Fibroblast of skin of left quadriceps (primary cell): ENCODE measurements at places on chromosomes 11 and 22.

GRCh38 chr11:9155930-9156329 lies 64.5 kb upstream of the SCUBE2 start:
- no peak for DNase-seq

GRCh38 chr11:67057205-67057672 lies 592 bp downstream of the RHOD start:
- DNase-seq, result no peak

DNA sequence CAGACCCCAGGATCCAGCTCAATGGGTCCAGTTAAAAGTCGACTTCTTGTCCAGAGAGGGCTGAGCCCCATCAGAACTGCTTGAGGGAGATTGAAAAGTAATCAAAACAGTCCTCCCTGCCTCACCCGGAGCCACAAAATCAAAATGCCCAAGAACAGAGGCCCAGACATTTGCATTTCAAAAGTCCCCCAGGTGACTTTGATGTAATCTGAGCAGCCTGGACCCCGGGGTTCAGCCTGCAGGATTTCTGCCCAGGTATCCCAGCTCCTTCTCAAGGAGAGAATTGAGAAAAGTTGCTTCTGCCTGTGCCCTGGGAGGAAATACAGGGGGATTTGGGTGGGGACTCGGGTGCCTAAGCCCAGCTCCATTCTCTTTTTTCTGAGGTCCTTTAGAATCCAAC lies 1385.0 kb downstream of the TBC1D22A start:
- DNase-seq, result no peak

GRCh38 chr11:111776398-111777093 lies 10.4 kb upstream of the PPP2R1B start:
- DNase-seq, result no peak

GRCh38 chr11:42647993-42648392 lies 663.8 kb upstream of the API5 start:
- DNase-seq, result no peak

DNA sequence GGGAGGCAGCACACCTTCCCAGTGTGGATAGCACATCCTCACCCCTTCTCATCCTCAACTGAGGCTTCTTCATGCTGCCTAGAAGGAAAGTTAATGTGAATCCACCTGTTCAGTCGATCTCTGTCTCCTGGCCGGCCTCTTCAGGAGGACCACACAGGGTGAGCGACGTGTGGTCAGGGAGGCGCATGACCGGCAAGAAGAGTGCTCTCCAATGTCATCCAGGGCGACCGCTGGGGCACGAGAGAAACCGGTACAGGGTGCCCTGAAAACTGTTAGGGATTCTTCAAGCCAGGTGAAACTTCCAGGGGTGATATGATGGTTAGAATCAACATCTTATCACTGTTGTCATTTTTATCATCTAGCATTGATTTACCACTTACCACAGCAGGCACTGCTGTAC lies 43.0 kb downstream of the IGSF9B start:
- DNase-seq, result no peak

- no peak for DNase-seq
Measured at GRCh38 chr11:111231836-111232235, 13.7 kb upstream of the POU2AF2 start.

DNA sequence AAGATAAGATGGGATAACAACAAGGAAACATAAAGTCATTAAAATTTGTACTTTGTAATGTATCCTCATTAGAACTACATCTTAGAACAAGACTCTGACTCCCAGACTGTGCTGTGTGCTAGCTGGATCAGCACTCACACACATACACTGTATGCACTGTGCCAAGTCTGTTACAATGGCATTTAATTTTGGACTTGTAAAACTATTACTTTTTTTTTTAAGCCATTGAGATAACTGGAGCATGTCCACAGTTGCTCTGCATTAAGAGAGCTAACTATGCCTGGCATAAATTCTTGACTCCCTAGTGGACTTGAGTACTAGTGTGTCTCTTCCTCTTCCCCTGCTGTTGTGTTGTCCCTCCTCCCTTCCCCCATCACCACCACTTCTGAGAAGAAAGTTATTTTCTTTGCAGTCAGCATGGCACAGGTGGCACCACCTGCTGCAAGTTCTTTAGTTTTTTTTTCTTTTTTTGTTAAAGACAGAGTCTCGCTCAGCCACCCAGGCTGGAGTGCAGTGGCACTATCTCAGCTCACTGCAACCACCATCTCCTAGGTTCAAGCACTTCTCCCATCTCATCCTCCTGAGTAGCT lies 268.6 kb downstream of the TMEM135 start:
- no peak for DNase-seq

- no peak for DNase-seq
Measured at GRCh38 chr11:61833926-61834277, 5.8 kb downstream of the FADS2 start.
